ENCODE measurements at places on chromosomes 3 and 15. TPM values are rescaled to one million over a fixed set of nuclear protein-coding genes. Genes with fewer than 3 reads are reported as not detected.

- no peak overlapping the region for H3K4me3 ChIP-seq
- H3K27me3 ChIP-seq: peaks cover 20% of the 10 kb centered on the region
- H3K27ac ChIP-seq: no peak overlapping the region
- DNase-seq: no peak
- H3K36me3 ChIP-seq: no peaks in the 10 kb centered on the region
- no peaks in the 10 kb centered on the region for H3K4me1 ChIP-seq
Observed at GRCh38 chr15:48414015-48414414, 82.8 kb downstream of the DUT start.

EFCC1 gene
- 0.09 TPM for total RNA-seq

NPAP1 gene
- not detected for total RNA-seq

OXNAD1 gene
- 47.4 TPM for total RNA-seq

DNA sequence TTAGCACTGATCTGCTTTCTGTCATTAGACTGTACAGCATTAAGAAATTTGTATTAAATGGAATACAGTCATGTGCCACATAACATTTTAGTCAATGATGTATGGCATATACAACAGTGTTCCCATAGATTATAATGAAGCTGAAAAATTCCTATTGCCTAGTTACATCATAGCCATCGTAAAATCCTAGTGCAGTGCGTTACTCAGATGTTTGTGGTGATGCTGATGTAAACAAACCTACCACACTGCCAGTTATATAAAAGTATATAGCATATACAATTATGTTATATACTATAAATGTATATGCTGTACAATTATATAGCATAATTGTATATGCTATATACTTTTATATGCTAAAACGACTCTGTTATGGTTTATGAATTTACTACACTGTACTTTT, 41.7 kb downstream of the APH1B start:
- H3K36me3 ChIP-seq: no peaks in the 10 kb centered on the region
- peaks cover 5% of the 10 kb centered on the region for H3K27me3 ChIP-seq
- no peak overlapping the region for H3K4me3 ChIP-seq
- no peaks in the 10 kb centered on the region for H3K4me1 ChIP-seq
- H3K27ac ChIP-seq: no peak overlapping the region
- DNase-seq: no peak

GRCh38 chr3:23590424-23591273, 215.1 kb upstream of the UBE2E1 start:
- peaks cover 3% of the 10 kb centered on the region for H3K27me3 ChIP-seq
- H3K27ac ChIP-seq: no peak overlapping the region
- no peaks in the 10 kb centered on the region for H3K36me3 ChIP-seq
- no peak overlapping the region for H3K4me3 ChIP-seq

- H3K4me1 ChIP-seq: no peaks in the 10 kb centered on the region
- H3K36me3 ChIP-seq: no peaks in the 10 kb centered on the region
- H3K4me3 ChIP-seq: no peak overlapping the region
- no peak overlapping the region for H3K27ac ChIP-seq
- DNase-seq: no peak
Observed at GRCh38 chr3:172869368-172869771, 118.8 kb downstream of the ECT2 start.

P2RY12 gene
- total RNA-seq: not detected

SEMA5B gene
- total RNA-seq: not detected

DNA sequence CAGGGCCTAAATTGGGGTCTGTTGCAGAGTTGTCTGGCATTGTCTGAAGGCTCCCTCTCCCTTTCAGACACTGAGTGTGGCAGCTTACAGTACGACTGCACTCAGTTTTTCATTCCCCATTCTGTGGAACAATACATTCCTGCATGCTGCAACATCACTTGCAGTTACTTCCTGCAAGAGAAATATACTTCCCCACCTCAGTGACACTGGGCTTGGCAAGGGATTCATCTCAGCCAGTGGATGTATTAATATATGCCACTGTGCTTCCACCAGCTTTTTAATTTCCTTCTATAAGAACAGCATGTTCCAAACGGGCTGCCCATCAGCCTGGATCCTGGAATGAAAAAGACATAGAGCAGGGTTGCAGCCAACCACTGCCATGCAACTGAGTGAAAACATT, 23.1 kb downstream of the B3GALNT1 start:
- peaks cover 35% of the 10 kb centered on the region for H3K4me1 ChIP-seq
- peaks cover 15% of the 10 kb centered on the region for H3K27me3 ChIP-seq
- no peak for DNase-seq
- no peaks in the 10 kb centered on the region for H3K36me3 ChIP-seq
- no peak overlapping the region for H3K4me3 ChIP-seq

DNA sequence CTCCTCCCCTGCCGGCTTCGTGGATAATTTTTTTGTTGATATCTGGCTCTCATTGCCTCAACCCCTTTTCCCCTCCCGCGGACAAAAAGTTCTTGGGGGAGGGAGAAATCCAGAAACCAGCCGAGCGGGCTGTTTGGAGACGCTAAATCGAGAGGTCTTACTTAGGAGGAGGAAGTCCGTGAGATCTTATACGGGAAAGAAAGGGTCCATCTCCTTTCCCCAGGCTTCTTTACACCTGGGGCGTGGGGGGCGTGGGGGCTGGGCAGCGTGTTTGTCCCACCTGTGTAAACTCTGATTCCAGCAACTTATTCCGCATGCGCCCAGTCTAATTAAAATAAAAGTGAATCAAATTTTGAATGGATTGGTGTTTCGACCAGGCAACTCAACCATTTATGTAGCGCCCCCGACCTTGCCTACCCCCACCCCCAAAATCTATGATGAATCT, 364 bp upstream of the CADPS start:
- H3K27me3 ChIP-seq: peaks cover 39% of the 10 kb centered on the region
- no peak overlapping the region for H3K4me3 ChIP-seq
- H3K36me3 ChIP-seq: no peaks in the 10 kb centered on the region
- no peak overlapping the region for H3K27ac ChIP-seq

AGTR1 gene
- total RNA-seq: not detected

GRCh38 chr15:75924576-75924975, 20.9 kb downstream of the FBXO22 start:
- H3K4me1 ChIP-seq: peaks cover 58% of the 10 kb centered on the region
- no peak for DNase-seq
- H3K36me3 ChIP-seq: peaks cover 37% of the 10 kb centered on the region
- H3K27ac ChIP-seq: no peak overlapping the region
- H3K4me3 ChIP-seq: no peak overlapping the region

DNA sequence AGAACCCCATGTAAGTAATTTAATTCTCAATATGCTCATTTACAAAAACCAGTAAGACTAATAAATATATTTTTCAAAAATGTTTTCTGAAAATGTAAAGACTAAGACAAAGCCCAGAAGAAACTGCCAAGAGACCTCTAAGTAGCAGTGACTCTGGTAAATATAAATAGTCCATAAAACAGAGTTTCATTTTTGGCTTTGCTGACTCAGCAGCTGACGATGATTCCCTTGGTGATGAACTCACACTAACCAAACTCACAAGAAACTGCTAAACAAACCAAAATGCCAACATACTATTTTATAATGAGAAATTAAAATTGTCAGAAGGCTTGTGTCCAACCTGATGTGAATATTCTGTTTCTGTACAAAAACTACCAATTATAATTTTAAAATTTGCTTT, 31.5 kb upstream of the IMPG2 start:
- no peaks in the 10 kb centered on the region for H3K27me3 ChIP-seq
- peaks cover 13% of the 10 kb centered on the region for H3K36me3 ChIP-seq
- H3K27ac ChIP-seq: no peak overlapping the region
- no peak overlapping the region for H3K4me3 ChIP-seq
- DNase-seq: no peak

DNA sequence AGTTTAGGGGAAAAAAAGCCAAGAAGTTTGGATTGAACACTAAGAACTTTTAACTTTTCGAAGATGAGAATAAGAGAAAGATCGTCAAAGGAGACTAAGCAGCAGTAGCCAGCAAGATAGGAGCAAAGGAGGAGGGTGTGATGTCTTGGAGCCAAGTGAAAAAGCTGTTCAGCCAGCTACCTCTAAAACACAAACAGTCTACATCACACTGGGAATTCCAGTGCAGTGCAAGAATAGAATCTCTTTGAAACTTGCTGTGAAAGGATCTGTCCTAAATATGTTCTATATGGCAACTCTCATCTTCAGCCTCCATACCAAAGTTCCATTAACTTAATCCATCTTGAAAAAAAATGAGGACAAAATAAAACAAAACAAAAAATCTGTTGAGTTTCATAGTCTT, 541.5 kb downstream of the MAGI1 start:
- no peak overlapping the region for H3K27ac ChIP-seq
- H3K4me1 ChIP-seq: no peaks in the 10 kb centered on the region
- H3K27me3 ChIP-seq: no peaks in the 10 kb centered on the region
- no peak for DNase-seq

- H3K4me3 ChIP-seq: no peak overlapping the region
- no peaks in the 10 kb centered on the region for H3K4me1 ChIP-seq
- H3K36me3 ChIP-seq: no peaks in the 10 kb centered on the region
- peaks cover 8% of the 10 kb centered on the region for H3K27me3 ChIP-seq
- H3K27ac ChIP-seq: no peak overlapping the region
Observed at GRCh38 chr3:99681976-99682375, 43.6 kb downstream of the COL8A1 start.

GRCh38 chr15:78969687-78970349, 25.0 kb upstream of the CTSH start:
- no peak overlapping the region for H3K4me3 ChIP-seq
- DNase-seq: no peak
- H3K4me1 ChIP-seq: no peaks in the 10 kb centered on the region
- H3K36me3 ChIP-seq: no peaks in the 10 kb centered on the region
- peaks cover 3% of the 10 kb centered on the region for H3K27me3 ChIP-seq

GRCh38 chr3:187747506-187747905, 2.2 kb upstream of the BCL6 start:
- DNase-seq: no peak
- H3K36me3 ChIP-seq: peaks cover 11% of the 10 kb centered on the region
- H3K27me3 ChIP-seq: peaks cover 4% of the 10 kb centered on the region
- peak overlapping the region; percentile 99 for H3K27ac ChIP-seq
- H3K4me1 ChIP-seq: peaks cover 49% of the 10 kb centered on the region

CIDEC gene
- not detected for total RNA-seq

All from activated CD8-positive, alpha-beta memory T cell treated with anti-CD3 and anti-CD28 coated beads, Interleukin-2, amount 10 ng/mL, durations not matched to agents 7 days and 5 days (primary cell).